GM10248 (cell line): ENCODE measurements at places on chromosomes 12 and 14.

GRCh38 chr12:2949411-2949810 is 9.8 kb upstream of the TEAD4 start:
- no peak for DNase-seq

GRCh38 chr12:90808568-90808967 is 146.4 kb downstream of the CCER1 start:
- no peak for DNase-seq

DNA sequence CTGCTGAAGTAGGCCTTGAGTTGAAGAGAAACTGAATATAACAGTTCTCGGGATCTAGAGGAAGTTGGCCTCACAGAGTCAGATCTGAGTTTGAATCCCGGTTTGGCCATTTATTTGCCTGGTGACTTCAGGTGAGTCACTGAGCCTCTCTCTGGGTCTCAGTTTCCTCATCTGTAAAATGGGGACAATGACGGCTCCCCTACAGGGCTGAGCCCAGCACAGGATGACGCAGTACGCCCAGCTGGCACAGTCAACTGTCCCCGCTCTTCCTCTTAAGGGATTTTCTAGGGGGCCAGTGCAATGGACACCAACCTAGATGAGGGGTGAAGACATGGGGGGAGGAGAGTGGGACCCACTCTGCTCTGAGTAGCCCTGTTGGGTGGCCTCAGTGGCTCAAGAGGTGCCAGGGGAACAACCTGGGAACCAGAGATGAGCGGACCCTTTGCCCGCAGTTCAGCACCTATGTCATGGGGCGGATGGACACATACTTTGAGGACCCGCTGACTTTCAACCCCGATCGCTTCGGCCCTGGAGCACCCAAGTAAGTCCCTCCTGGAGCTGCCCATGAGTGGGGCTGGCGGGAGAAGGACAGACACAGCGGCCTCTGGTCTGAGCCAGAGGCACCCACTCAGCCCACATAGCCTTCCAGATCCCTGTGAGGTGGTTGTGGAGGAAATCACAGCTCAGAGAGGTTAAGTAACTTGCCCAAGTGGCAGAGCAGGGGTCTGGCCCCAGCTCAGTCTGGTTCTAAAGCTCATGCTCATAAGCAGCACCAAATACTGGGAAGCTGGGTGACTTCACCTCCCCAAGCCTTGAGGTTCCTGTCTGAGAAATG is 41.1 kb downstream of the CYP46A1 start:
- no peak for DNase-seq

DNA sequence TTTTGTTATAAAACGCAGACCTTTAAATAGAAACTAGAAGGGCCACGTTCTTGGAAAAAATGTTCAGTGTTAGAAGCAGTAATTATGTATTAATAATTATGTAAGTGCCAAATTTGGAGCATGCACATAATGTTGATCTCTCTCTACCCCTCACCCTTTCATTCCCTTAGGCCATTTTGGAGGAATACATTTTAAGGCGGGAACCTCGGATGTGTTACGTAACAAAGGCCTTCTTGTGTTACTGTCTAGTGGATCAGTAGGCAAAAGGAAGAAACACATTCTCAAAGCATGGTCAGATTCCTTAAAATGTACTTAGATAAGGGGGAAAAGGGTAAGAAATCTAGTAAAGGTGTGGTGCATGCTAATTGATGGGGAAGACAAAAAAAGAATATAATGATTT is 52.7 kb downstream of the RASSF3 start:
- DNase-seq: no peak

DNA sequence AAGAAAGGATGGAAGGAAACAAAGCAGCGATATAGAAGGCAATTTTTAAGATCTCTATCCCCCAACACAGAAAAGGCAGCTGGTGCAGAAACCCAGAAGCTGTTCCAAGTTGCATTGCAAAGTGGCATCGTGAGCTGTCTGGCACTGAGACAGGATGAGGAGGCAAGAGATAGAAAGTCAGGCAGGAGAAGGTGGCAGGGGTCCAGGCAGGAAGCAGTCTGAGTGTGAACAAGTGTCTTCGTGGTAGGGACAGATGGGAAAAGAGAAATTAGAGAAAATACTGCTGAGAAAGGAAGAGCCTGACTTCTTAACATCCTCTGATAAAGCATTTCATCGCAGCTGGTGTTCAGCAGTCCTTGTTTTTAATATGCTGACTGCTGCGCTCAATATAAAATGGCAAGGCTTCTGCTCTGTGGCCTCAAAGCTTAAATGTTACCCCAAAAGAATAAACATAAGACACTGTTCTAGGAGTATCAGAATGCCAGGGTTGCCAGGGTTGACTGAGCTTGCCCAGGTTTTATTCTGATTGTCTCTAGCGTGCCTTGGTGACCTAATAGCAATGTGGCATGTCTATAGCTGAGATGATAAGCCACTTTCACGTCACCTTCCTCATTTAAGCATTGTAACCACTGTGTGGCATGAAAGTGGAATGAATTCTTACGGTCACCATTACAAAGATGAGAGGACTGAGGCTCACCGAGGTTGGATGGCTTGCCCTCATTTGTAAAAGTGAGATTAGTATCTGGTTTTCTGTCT is 397.6 kb downstream of the NUAK1 start:
- DNase-seq: no peak

DNA sequence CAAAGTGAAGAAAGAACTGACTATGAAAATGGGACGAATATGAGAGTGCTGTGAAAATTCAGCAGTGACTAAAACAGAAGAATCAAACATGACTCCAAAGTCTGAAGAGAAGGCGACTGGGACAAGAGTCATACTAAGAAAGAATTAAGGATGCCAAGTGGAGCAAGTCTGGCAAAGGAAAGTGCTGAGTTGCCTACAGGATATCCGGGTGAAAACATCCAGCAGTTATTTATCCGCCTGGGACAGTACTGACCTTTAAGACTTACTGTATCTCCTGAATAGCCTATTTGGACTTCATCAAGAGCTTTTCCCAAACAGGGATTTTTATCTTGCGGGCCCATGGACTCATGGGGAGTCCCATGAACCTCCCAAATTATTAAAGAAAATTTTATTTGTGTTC is 41.1 kb downstream of the KICS2 start:
- no peak for DNase-seq

DNA sequence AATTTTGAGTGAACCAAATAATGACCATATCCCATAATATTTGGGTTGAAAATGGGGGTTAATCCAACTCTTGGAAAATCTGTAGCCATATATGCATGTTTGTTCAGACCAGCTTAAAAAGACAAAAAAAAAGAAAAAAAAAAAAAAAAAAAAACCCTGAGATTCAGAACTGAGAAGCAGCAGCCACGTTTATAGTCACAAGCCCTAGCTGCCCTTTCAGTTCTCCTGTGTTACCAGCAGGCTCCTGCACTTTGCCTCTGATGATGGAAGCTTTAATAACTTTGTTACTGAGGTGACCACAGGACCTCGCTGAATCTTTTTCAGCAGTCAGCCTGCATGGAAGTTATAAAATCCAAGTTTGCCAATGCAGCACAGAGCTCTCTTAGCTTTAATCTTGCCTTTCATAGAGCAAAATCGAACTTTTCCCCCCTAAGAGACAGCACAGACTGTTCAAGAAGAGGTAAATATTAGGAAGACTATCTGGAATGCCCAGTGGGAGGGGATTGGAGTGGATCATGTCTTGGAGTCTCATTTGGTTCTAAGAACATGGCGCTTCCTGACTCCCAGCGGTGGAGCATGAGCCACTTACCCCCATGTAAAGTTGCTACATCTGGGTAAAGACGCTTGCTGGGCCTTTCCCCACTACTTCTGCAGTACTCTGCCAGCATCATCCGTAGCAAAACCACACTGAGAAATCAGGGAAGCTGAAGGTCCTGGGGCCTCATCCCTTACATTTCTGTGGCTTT is 20.6 kb downstream of the GNG2 start:
- peak; percentile 33 for DNase-seq

GRCh38 chr12:76236640-76237039 is 111.6 kb downstream of the BBS10 start:
- no peak for DNase-seq

- peak; percentile 83 for DNase-seq
Measured at GRCh38 chr12:1939801-1940607, 21.6 kb upstream of the CACNA2D4 start.

DNA sequence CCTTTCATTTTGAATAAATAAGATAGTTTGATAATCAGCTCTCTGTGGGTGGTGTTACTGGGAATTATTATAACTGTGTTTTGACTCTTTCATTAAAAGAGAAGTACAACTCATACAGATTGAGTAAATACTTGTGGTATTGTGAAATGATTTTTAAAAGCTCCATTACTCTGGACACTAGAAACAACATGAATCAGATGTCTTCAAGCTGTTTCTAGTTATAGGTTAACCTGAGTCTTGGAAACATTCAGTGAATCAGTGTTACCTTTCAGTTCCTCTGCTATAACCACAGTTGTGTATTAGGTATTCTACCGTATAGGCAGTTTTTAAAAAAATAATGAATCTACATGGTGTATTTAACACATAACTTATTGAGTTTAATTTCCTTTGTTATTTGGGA is 128.4 kb upstream of the SSTR1 start:
- DNase-seq: peak; percentile 18

- no peak for DNase-seq
Measured at GRCh38 chr12:122021193-122021821, 377 bp upstream of the BCL7A start.

GRCh38 chr14:45065956-45066355 is 18.0 kb upstream of the PRPF39 start:
- DNase-seq: no peak

DNA sequence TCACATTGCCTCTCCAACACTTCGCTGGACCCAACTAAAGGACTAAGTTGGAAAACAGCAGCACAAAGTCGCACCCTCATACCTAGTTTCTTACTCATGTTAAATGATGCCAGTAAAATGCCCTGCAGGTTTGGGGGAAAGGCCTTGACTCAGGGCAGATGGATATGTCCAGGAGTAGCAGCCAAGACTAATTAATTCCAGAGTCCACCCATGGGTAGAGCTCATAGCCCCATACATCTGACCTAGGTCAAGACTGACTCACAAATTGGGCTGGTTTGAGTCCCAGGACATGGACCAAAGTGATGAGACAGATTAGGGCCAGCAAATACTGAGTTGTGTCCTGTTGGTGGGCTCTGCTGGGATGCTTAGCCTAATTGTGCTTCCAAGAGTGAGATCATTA is 224.0 kb upstream of the BTG1 start:
- DNase-seq: no peak

DNA sequence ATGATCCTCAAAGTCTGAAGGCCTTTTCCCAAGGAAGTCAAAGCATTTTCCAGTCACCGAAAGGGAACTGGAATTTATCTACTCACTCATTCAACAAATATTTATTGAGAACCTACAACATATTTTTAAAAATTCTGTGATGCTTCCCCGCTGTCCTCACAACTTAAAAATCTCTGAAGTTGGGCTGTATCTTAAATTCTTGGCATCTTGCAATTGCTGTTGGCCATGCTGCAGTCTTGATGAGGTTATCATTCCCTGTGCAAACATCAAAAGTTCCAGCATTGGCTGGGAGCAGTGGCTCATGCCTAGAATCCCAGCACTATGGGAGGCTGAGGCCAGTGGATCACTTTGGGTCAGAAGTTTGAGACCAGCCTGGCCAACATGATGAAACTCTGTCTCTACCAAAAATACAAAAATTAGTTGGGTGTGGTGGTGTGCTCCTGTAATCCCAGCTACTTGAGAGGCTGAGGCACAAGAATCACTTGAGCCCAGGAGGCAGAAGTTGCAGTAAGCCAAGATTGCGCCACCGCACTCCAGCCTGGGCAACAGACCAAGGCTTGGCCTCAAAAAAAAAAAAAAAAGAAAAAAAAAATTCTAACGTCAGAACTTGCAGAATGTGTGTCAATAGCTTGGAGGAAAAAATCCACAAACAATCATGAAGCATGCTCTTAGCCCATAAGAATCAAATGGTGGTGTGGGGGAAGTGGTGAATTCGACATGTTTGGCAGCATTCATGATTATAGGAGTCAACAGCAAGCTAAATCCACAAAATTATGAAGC is 34.9 kb downstream of the CCDC177 start:
- DNase-seq: no peak

DNA sequence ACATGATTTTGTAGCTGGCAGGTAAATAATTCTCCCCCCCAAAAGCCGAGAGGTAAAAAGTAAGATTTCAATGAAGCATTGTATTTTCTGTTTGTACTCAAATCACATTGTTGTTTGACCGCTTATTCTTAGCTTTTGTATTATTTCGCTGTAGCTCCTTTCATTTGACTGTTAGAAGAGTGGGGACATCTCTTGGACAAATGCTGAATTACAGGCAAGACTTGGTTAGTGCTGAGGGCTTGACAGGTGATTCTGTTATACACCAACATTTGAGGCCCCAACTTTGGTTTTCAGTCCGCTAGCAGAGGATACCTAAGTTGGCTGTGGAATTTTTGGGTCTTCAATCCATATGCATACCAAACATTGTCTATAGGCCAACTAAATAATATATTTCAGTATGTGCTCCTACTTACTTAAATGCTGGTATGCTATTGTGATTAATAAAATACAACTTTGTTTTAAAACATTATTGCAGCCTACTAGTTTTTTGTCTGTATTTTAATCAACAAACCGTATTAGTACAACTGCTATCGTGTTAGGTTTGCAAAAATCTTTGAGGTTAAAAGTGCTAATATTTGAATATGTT is 102.2 kb downstream of the ERC1 start:
- DNase-seq: peak; percentile 47

- no peak for DNase-seq
Measured at GRCh38 chr12:94147387-94147990, 888 bp upstream of the PLXNC1 start.

- DNase-seq: no peak
Measured at GRCh38 chr14:92315050-92315805, 7.7 kb upstream of the SLC24A4 start.

- no peak for DNase-seq
Measured at GRCh38 chr14:69048456-69048855, 69.4 kb upstream of the ACTN1 start.

DNA sequence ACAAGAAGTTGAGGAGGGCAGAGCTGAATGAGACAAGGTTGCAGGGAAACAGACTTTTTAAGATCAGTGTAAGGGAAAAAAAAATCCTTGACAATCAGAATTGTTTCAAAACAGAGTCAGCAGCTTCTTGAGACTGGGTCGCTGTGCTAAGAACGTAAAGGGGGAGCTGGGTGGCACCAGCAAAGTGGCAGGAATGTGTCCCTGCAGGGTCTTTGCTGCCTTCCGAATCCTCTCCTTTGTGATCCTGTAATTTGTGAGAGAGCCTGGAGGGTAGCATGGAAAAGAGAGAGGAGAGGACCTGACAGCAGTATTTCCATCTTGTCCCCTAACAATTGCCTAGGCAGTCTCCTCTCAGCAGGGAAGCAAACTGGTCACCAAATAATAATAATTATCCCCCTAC is 472.8 kb downstream of the RGS6 start:
- no peak for DNase-seq
